Non-pigmented ciliary epithelial cell (primary cell): ENCODE measurements at places on chromosomes 16 and 17.

DNA sequence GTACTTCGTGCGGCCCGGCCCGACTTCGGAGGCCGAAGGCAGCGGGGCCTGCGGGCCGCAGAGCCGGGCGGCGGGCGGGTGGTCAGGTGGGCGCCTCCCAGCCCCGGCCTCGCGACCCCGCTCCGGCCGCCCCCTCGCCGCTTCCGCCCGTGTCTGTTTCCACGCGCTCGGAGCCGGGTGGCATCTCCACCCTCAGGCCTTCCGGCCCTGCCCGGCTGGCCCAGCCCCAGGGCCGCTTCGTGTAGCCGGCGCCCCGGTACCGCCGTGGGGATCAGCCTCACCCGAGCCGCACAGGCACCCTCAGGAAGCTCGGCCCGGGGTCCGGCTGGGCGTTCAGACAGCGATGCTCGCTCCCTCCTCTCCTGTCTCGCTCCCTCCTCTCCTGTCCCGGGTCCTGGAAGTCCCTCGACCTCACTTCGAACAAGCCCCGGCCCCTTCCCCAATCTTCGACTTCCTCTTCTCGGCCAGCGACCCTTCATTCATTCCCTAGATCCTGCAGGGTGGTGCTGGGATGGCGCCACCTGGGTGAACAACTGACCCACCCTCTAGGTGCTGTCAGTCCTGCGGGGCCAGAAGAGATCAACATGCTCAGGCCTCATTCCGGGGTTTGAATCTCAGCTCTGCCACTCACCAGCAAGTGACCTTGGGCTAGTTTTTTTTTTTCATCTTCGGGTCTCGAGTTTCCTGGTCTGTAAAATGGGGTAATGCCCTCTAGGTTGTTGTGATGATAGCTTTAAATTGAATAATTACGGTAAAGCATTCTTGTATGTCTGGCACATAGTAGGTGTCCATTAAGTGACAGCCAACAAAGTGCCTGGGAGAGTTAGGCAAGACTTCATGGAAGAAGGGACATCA is 610 bp downstream of the VPS4A start:
- no peak for DNase-seq

DNA sequence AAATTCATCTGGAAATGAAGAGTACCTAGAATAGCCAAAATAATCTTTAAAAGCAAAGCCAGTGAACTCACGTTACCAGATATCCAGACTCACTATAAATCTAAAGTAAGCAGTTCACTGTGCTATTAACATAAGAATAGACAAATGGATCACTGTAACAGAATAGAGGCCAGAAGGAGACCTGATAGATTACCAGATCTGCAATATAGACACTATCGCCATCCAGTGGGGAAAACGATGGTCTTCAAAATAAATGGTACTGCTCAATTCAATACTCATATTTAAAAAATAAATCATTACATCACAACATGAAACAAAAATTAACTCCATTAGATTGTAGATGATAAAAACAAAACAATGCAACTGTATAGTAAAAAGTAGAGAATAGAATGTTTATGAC is 158.6 kb upstream of the CDH8 start:
- no peak for DNase-seq

DNA sequence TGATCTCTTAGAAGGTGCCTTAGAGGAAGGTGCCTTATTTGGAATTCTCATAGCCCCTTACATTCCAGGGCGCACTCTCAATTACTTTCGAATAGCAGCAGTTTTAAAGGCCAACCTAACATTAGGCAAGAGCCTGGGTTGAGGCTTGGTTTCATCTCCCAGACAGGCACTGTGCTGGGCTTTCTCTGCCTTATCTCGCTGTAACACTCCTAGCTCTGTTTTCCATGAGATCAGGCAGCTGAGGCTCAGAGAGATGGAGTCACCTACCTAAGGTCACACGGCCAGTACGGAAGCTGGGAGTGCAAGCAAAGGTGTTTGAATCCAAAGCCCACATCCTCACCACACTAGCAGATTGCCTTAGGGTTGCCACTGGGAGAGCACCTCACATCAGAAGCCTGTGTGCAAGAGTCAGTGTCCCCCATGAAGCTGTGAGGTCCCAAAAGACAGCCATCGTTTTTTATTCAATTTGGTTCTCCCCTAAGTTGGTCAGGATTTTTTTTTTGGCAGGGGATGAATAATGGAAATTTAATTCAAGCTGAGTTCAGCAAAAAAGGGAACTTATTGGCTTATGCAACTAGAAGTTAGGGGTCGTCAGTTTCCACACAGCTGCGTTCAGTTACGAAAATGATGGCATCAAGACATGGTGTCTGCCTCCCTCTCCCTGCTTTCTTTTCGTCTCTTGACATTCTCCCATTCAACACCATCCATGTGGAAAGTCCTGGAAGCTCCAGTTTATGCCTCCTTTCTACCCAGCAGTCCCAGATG is 206.4 kb downstream of the KATNIP start:
- no peak for DNase-seq

DNA sequence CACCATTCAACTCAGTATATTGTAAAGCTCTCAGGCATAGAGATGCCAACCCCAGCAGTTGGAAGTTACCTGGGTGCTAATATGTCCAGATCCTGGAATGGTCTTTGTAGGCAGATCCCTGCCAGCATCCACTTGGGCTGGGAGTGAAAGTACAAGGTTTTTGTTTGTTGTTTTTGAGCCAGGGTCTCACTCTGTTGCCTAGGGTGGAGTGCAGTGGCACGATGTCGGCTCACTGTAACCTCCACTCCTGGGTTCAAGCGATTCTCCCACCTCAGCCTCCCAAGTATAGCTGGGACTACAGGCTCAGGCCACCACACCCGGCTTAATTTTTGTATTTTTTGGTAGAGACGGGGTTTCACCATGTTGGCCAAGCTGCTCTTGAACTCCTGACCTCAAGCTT is 177.6 kb downstream of the IRF8 start:
- DNase-seq = no peak
